Neural progenitor cell (in vitro differentiated cells): ENCODE measurements at places on chromosomes 11 and 22.
A peak's percentile ranks its signal among the peaks of the same experiment; 100 is the strongest.

DNA sequence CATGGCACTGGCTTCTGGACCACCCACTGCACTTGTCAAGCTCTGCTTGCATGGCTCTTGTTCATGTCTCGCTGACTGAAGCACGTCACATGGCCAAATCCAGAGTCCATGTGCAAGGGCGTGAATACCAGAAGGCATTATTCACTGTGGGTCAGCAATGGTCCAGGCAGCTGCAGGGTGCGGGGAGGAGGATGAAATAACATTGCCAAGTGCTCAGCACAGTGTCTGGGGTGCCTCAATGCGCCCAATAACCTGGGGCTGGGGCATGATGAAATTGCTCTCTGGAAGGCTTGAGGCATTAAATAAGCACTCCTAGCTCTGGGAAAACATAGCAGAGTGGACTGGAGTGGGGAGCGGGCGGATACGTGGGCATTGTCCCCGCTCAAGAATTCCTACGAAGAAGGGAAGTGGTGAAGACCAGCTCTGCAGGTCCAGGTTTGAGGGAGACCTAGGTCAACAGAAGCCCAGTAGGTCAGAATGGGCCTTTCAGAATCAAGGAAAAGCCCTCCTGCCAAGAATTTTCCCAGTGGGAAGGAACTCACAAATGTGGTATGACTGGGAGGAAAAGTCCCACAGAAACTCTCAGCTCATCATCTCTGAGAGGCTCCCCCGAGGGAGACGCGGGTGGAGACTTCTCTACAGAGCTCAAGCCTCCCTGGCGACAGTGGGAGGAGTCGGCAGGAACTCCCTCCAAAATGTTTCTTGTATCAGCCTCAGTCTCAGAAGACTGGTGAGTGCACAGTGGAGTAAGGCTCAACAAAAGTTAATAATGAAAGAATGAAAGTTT is 15.3 kb upstream of the ACCSL start:
- no peak for DNase-seq

- no peak for DNase-seq
Measured at GRCh38 chr22:45645150-45645525, 26.5 kb upstream of the ATXN10 start.

- no peak for DNase-seq
Measured at GRCh38 chr11:75341612-75342011, 9.8 kb downstream of the ARRB1 start.

DNA sequence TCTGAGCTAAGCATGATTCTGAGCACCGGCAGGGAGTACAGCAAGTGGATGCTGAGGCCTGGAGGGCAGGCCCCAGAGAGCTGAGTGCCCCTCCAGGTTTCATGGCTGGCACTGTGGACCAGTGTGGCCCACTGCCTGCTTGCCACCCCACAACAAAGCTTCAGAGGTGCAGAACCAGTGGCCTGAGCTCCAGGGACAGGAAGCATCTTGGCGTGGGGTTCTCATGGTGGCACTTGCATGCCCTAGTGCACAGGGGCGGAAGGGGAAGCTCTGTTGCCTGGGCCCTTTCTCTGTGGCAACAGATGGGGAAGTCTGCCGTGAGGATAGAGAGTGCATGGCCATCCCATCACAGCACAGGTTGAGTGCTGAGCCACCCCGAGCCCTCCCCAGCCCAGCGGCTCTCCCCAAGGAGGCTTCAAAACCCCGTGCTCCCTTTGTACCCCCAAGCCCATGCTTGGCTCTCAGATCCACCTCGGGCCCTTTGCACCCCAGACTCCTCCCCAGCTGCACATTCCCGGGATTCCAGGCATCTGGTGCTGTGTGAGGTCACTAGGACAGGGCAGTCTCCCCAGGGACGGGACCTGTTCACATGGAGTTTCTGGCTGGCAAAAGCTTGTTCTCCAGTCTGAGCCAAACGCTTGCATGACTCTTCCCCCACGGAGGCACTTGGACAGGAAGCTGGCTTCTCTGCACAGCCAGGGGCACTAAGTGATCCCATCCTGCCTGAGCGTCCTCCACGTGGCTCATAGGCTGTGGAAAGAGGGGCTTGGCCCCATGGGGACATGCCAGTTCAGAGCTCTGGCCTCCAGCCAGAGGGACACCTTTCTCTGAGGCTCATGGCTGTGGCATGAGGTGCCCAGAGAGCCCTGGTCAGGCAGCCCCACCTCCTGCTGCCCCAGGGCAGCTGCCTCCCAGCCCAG is 4.2 kb downstream of the SLC25A1 start:
- peak; percentile 26 for DNase-seq
